ENCODE measurements at places on chromosomes 6 and 20. TPM values are rescaled to one million over a fixed set of nuclear protein-coding genes. Genes with fewer than 3 reads are reported as not detected.

DNA sequence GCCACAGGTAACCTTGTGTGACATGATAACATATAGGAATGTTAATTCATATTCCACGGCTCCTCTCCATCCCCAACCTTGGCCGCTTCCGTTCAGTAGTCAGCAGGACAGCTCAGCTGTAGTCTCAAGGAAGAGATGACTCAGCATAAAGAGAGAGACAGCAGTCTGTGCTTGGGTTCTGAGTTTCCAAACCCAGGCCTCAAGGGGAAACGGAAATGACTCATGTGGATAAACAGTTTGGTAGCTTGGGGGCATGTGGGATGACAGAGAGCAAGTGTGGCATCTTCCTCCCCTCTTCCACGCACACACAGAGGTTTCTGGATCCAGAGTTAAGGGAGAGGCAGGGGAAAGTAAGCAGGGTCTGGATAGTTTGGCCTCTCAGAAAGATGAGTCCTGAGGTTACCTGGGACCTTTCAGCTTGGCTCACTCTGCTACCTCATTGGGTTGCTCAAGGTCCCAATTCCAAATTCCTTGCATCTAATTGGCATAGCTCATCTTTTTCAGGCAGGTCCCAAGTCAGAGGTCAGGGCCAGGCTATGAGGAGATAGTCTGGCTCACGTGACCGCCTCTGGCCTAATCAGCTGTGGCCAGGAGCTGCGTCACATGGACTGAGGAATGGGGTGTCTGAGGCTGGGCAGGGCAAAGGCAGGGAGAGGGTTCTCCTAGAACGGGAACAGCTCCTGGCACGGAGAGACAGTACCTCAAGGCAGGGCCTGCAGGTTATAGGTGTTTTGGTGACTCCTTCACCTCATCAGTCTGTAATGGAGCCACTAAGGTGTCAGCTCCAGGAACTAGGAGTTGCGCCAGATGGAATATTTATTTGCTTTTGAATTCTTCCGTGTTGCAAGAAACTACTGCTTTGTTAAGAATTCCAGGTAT lies 36.5 kb upstream of the MLN start:
- DNase-seq = no peak
- H3K36me3 ChIP-seq = no peaks in the 10 kb centered on the region
- peaks cover 14% of the 10 kb centered on the region for H3K4me1 ChIP-seq
- peaks cover 15% of the 10 kb centered on the region for H3K27me3 ChIP-seq
- peak overlapping the region; percentile 84 for H3K27ac ChIP-seq

DNA sequence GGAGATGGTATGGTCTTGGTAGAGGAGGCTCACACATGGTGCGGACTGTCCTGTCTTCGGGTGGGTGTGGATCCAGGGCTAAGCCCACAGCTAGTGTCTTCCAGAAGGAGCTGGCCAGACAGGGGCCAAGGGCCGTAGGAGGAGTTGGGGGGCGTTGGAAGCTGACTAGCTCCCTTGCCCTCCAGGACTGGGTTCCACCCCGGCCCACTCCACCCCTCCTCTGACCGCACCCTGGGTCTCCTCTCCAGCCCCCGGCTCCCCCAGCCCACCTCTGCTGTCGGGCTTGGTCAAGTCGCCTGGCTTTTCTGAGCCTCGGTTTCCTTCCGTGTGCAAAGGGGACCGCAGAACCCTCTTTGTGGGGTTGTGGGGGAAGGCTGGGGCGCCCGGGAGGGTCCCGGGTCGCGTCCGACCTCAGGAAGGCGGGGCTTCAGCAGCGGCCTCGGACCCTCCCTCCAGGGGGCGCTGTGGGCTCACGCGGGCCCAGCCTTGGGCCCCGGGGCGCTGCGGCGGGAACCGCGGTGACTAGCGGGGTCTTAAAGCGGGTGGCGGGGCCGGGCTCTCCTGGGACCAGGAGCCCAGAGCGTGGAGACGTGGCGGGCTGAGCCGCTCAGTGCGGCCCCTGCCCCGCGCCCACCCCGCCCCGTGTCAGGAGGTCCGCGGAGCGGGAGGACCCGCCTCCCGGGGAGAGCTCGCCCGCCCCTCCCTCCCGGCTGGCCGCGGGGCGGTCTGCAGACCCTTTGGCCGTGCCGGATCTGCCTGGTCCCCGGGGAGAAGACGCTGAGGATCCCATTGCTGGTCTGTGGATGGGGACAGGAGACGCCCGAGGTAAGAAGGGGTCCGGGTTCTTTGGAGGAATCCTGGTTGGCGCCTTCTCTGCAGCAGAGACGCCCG lies 5.4 kb downstream of the NPBWR2 start:
- H3K4me3 ChIP-seq = peak overlapping the region; percentile 68
- peak; percentile 64 for DNase-seq
- H3K27me3 ChIP-seq = peaks cover 41% of the 10 kb centered on the region
- H3K27ac ChIP-seq = no peak overlapping the region
- H3K4me1 ChIP-seq = peaks cover 10% of the 10 kb centered on the region

- DNase-seq = no peak
- H3K27ac ChIP-seq = no peak overlapping the region
- H3K4me1 ChIP-seq = peaks cover 4% of the 10 kb centered on the region
- H3K27me3 ChIP-seq = no peaks in the 10 kb centered on the region
- peaks cover 3% of the 10 kb centered on the region for H3K36me3 ChIP-seq
- H3K4me3 ChIP-seq = no peak overlapping the region
These were observed 138.6 kb downstream of the AIG1 start for GRCh38 chr6:143199291-143199690.

- peaks cover 11% of the 10 kb centered on the region for H3K4me1 ChIP-seq
- H3K27ac ChIP-seq = peak overlapping the region; percentile 99
- peaks cover 5% of the 10 kb centered on the region for H3K27me3 ChIP-seq
- DNase-seq = peak; percentile 48
- peaks cover 12% of the 10 kb centered on the region for H3K36me3 ChIP-seq
- peak overlapping the region; percentile 96 for H3K4me3 ChIP-seq
These were observed 667 bp downstream of the CAP2 start for GRCh38 chr6:17393892-17394631.

GRCh38 chr6:170257376-170257775 lies 33.5 kb downstream of the DLL1 start:
- no peak overlapping the region for H3K4me3 ChIP-seq
- H3K27ac ChIP-seq = no peak overlapping the region
- H3K4me1 ChIP-seq = no peaks in the 10 kb centered on the region
- peaks cover 8% of the 10 kb centered on the region for H3K27me3 ChIP-seq
- DNase-seq = no peak
- no peaks in the 10 kb centered on the region for H3K36me3 ChIP-seq

Gene RPS21
- 1,251 TPM for total RNA-seq

Gene JAG1
- total RNA-seq = 260 TPM

Gene IL17A
- not detected for total RNA-seq

Gene CNBD2
- total RNA-seq = 4.0 TPM

Gene HLA-DQA1
- total RNA-seq = not detected

Gene TBCC
- 28.4 TPM for total RNA-seq

Gene UBE2V1
- total RNA-seq = 150 TPM

Data from progenitor cell of endocrine pancreas (in vitro differentiated cells).